Activated CD4-positive, alpha-beta T cell treated with anti-CD3 and anti-CD28 coated beads, Interleukin-10, Interleukin-2, amounts not matched to agents 100 ng/mL and 50 ng/mL, durations not matched to agents 16 hours and 8 hours (primary cell): ENCODE measurements at places on chromosomes 1 and 21.

DNA sequence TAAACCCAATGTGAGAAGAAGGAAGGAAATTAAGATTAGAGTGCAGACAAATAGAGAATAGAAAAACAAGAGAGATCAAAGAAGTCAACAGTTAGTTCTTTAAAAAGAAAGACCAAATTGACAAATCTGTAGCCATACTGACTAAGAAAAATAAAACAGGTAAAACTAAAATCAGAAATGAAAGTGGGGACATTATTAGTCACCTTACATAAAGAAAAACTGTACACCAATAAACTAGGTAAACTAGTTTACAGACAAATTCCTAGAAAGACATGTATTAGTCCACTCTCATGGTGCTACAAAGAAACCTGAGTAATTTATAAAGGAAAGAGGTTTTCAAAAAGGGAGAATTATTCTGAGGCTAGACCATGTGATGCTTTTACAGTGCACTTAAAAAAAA lies 22.3 kb downstream of the BLZF1 start:
- peak; percentile 81 for DNase-seq

DNA sequence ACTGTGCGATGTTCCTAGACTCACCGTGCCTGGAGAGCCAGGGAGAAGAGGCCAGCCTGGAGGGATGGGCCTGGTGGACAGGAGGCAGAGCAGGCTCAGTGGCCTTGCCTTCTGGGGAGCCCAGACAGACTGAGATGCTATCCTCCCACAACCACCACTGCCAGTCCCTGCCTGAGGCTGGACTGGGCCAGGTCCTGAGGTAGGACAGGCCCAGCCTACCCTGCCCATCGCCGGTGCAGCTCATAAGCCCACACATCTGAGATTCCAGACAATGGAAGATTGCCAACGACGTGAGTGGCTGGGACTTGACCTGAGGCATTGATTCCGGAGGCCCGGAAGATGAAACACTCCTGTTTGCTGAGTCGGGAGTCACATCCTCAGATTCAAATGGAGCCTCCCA lies 5.8 kb downstream of the CLEC20A start:
- DNase-seq: no peak

DNA sequence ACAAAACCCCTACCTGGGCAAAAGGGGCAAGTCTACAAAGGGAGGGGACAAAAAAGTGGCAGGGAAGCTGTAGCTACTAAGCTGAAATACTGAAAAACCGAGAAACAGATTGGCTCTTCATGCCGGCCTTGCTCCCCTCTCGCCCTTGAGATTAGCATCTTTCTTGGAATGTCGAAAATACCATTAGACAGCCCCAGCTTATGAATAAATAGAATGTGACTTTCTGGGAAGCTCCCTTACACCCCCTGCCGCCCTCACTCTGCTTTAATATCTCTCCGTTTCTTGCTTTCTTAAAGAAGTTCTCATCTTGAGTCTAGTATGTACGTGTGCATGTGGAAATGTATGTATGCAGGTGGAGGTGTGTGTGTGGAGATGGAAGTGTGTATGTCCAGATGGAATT lies 14.1 kb downstream of the TRAF3IP3 start:
- DNase-seq: no peak

DNA sequence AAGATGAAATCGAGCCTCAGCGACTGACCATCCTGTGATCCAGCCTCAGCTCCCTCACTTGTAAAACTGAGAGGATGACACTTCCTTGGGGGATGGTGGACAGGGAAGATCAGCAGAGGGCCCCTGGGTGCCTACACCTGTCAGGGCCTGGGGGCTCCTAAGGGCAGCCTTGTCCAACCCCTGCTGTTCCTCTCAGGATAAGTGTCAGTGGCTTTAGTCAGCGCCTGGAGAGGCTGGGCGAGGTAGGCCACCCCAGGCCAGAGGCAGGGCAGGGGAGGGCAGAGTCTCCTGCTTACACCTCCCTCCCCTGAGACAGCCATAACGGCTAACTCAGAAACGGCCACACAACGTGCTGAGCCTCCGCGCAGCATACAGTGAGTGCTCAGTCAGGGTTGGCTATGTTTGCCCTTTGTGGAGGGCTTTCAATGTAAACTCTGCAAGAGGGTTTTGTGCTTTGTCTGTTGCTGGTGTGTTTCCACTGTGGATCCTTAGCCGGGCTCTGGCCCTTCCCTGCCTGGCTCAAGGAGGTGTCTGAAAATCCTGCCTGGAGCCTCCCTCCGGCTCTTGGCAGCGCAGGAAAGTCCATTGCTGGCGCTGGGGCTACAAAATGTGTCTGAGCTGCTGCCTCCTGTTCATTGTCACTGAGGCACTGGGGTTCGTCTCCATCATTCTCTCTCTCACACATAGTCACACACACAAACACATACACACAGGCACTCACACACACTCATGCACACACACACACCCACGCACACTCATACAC lies 588.4 kb downstream of the PTPRU start:
- no peak for DNase-seq

GRCh38 chr1:163227126-163227525 lies 24.4 kb upstream of the RGS5 start:
- no peak for DNase-seq

- DNase-seq: no peak
Observed at GRCh38 chr1:55214934-55215193, 300 bp downstream of the USP24 start.

- no peak for DNase-seq
Observed at GRCh38 chr1:206655471-206655882, 20.1 kb downstream of the DYRK3 start.

DNA sequence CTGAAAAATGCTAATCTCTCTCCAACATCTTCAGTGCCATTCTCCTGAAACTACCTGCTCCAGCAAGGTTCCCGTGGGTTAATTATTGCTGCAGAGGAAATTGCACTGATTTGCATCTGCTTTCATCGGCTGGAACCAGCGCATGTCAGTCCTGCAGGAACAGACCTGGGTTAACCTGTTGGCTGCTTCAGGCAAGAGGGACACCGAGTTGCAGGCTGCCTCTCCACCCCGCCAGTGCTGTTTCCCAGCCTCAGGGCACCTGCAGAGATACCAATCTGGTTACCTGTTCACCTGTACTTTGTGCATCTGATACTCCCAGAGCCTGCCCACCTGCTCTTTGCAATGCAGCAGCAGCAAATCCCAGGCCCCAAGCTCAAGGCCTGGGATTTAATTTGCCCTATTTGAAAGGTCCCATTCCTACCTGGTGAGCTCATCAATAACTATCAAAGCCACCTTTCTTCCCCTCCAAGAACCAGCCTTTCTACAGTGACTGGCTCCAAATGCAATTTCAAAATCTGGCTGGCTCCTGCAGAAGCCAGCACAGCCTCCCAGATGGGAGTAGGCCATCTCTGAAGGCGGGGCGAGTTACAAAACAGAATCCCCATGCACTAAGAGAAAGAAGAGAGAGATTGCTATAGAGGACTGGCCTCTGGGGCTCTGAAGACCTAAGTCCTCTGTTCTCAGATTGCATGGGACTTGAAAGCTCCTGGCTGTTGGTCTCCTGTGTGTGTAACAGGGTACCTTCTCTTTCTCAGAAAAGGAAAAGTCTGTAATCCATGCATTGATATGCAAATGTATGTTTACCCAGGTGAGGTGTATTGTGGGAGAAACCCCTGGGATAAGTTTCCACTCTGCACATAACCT lies 67.8 kb downstream of the TOMM20 start:
- no peak for DNase-seq

- no peak for DNase-seq
Observed at GRCh38 chr1:16996845-16997244, 14.9 kb downstream of the ATP13A2 start.

DNA sequence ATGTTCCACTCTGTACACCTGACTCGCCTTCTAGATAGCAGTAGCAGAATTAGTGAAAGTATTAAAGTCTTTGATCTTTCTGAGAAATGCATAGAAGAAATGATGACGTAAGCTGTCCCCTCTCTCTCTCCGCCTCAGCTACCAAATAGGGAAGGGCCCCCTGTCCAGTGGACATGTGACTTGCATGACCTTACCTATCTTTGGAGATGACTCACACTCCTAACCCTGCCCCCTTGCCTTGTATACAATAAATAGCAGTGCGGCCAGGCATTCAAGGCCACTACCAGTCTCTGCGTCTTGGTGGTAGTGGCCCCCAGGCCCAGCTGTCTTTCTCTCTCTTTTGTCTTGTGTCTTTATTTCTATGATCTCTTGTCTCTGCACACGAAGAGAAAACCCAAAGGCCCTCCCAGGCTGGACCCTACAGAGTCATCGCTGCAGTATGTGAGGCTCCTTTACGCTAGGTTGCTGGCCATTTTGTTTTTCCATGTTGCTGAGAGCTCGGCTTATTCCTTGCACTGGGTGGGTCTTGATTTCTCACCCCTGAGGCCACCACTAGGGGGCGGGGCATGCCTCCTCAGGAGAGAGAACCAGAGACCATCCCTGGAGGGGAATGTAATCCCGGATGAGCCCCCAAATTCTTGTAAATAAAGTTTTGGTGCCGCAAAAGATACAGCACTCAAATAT lies 16.0 kb upstream of the ZBTB8B start:
- peak; percentile 10 for DNase-seq

DNA sequence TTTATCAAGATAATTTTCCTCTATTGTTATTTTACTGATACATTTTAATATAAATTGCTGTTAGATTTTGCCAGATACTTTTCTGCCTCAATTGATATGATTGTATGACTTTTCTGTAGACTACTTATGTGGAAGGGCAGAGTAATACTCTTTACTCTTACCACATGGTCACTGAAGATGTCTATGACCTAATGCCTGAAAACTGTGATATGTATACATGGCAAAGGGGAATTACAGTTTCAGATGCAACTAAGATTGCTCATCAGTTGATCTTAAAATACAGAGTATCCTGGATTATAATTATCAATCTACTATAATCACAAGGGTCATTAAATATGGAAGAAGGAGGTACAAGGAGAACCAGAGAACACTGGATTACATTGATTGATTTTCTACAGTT lies 1528.0 kb downstream of the BRINP3 start:
- no peak for DNase-seq

DNA sequence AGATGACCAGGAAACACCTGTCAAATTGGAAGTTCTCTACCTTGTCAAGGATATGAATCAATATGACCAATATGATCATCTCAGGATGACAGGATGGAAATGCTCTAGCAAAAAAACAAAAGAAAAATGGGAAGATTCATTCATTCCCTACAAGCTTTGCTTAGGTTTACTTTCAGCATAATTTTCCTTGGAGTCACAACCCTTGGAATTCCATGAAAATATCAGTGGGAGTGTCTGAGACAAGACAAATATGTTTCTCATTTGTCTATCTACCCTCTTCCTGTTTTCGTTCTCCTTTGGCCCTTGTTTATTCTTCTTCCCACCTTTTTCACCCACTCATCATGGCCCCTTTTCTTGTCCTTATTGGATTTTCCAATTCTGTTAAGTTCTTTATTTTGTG lies 50.6 kb downstream of the COLGALT2 start:
- no peak for DNase-seq

DNA sequence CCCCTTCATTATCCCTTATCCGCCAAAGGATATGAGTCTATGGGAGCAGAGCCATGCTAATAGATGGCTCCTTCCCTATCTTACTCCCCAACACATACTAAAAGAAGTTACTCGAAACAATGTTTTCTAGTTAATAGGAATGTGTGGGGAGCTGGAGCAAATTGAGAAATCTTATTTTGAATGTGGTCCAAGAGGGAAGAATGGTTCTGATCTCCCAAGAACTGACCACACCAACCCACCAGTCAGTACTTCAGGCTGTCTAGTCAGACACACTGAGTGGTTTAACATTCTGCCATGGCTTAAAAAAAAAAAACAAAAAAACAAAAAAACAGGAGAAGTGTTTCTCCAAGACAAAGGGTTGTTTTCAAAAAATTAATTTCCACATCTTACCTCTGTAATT lies 31.5 kb upstream of the DNASE2B start:
- DNase-seq: no peak

GRCh38 chr1:48870596-48870995 lies 93.9 kb upstream of the BEND5 start:
- peak; percentile 13 for DNase-seq

GRCh38 chr1:42740851-42741580 lies 980 bp upstream of the CLDN19 start:
- no peak for DNase-seq

GRCh38 chr1:66251546-66251945 lies 282.4 kb upstream of the SGIP1 start:
- DNase-seq: no peak

GRCh38 chr1:153261281-153262069 lies 2.0 kb downstream of the LORICRIN start:
- peak; percentile 46 for DNase-seq

DNA sequence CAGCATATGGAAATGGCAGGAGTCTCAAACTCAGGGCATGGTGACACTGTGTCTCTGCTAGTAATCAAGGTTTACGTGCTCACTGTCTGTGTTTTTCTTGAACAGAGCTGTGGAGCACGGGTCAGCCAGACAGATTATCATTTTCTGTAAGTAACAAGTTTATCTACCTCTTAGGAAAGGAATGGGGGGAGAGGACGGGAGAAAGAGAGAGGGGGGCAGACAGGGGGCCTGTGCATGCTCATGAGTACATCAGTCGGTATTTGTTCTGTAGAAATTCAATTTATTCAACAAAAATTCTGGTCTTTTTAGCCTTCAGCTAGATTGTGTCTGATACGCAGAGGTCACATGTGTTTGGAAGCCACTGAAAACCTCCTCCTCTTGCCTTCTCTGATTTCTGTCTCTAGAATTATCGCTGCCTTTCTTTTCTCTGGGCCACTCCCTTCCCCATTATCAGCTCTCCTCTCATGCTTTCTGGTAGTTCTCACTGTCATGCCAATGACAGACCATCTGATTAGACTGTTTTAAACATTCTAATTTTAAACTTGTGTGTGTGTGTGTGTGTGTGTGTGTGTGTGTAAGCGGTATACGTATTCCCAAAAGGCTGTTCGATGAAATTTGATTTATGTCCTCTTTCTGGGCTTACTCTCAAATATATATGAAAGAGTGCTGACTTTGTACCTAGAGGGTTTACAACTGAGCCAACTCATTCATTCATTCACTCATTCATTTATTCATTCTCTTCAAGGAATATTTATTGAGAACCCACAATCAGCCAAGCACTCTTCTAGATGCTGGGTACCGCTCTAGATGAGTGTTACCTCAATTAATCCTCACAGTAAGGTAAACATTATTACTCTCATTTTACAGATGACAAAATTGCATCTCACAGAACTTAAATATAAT lies 636.9 kb downstream of the KIF26B start:
- no peak for DNase-seq

DNA sequence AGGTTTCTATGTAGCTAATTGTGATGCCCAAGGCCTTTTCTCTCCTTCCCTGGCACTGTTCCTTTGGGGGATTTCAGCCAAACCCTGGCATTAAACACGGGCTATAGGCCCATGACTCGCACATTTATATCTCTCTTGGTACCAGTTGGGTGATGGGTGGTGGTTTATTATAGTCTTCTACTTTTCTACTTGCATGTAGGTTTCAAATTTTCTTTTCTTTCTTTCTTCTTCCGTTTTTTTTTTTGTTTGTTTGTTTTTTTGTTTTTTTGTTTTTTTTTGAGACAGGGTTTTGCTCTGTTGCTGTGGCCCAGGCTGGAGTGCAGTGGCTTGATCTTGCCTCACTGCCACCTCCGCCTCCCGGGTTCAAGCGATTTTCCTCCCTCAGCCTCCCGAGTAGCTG lies 1.1 kb downstream of the IL10RB start:
- DNase-seq: no peak

- DNase-seq: no peak
Observed at GRCh38 chr1:224185208-224185607, 2.2 kb downstream of the DEGS1 start.

- peak; percentile 86 for DNase-seq
Observed at GRCh38 chr1:27868932-27869718, 3.2 kb upstream of the THEMIS2 start.
